Large intestine (tissue), 12 donors: ENCODE measurements at places on chromosomes 2 and 18. TPM values are rescaled to one million over a fixed set of nuclear protein-coding genes. Genes with fewer than 3 reads are reported as not detected.

Gene FZD7
- polyA plus RNA-seq: 24.1 TPM

Gene PRADC1
- polyA plus RNA-seq: 13.5 TPM

Gene MYO3B
- polyA plus RNA-seq: 0.30 TPM

Gene SPTBN1
- polyA plus RNA-seq: 168 TPM

Gene LRP2
- 4.4 TPM for polyA plus RNA-seq

Gene PIEZO2
- polyA plus RNA-seq: 25.1 TPM

Gene CSRNP3
- 4.4 TPM for polyA plus RNA-seq

Gene STAT4
- polyA plus RNA-seq: 3.7 TPM

Gene SERPINB13
- not detected for polyA plus RNA-seq

Gene SERPINB10
- polyA plus RNA-seq: not detected

Gene CPO
- polyA plus RNA-seq: 0.31 TPM

Gene UGT1A7
- polyA plus RNA-seq: not detected

Gene MARCHF4
- 3.2 TPM for polyA plus RNA-seq

Gene CDCA7
- polyA plus RNA-seq: 75.9 TPM
